ENCODE measurements at places on chromosomes 5 and 9. TPM values are rescaled to one million over a fixed set of nuclear protein-coding genes. Genes with fewer than 3 reads are reported as not detected.
A peak's percentile ranks its signal among the peaks of the same experiment; 100 is the strongest.

GRCh38 chr9:84357275-84357674 is 16.7 kb upstream of the SLC28A3 start:
- no peaks in the 10 kb centered on the region for H3K36me3 ChIP-seq
- no peaks in the 10 kb centered on the region for H3K27me3 ChIP-seq
- no peaks in the 10 kb centered on the region for H3K4me1 ChIP-seq
- no peak overlapping the region for H3K4me3 ChIP-seq

GRCh38 chr5:98309785-98310598 is 463.5 kb upstream of the RGMB start:
- DNase-seq = no peak
- no peaks in the 10 kb centered on the region for H3K36me3 ChIP-seq
- no peak overlapping the region for H3K4me3 ChIP-seq
- no peak overlapping the region for H3K27ac ChIP-seq

The SEMA4D gene
- 15.6 TPM for total RNA-seq

The GRHPR gene
- total RNA-seq = 61.0 TPM

The DND1 gene
- 1.8 TPM for total RNA-seq

DNA sequence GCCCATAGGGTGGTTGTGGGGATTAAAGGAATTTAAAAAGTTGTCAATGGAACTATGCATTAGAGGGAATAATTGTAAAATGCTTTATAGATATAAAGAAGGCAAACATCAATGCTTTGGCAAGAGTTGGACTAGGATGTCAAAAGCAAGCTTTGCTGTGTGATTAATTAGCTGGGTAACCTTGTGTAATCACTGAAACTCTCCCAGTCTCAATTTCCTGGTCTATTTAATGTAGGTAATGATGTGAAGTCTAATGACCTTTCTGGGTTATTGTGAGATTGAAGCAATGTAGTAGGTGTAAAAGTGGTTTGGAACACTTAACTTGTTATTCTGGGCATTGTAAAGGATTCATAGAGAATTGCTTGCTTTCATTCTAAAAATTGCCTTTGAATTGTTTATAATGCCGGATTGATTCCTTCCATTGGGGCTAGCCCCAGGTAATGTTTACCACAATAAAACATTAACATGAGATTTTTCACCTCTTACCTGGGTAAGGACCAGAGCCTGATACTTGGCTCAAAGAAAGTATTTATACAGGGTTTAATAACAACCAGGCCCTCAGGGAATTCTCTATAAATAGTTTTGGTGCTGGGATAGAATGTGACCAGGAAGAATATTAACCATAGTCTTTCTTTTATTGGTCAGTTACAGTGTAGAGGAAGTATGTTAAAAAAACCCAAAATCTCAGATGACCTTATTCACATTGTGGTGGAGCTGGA is 30.0 kb upstream of the CLINT1 start:
- no peaks in the 10 kb centered on the region for H3K36me3 ChIP-seq
- H3K4me1 ChIP-seq = peaks cover 21% of the 10 kb centered on the region
- no peak overlapping the region for H3K4me3 ChIP-seq
- no peaks in the 10 kb centered on the region for H3K27me3 ChIP-seq

- no peaks in the 10 kb centered on the region for H3K27me3 ChIP-seq
- DNase-seq = no peak
- no peak overlapping the region for H3K27ac ChIP-seq
- peaks cover 63% of the 10 kb centered on the region for H3K4me1 ChIP-seq
Observed at GRCh38 chr5:173318881-173319620, 9.2 kb downstream of the STC2 start.

GRCh38 chr9:91589101-91589553 is 165.5 kb upstream of the NFIL3 start:
- peak; percentile 40 for DNase-seq
- H3K36me3 ChIP-seq = no peaks in the 10 kb centered on the region
- no peaks in the 10 kb centered on the region for H3K4me1 ChIP-seq
- H3K27ac ChIP-seq = no peak overlapping the region
- no peaks in the 10 kb centered on the region for H3K27me3 ChIP-seq

DNA sequence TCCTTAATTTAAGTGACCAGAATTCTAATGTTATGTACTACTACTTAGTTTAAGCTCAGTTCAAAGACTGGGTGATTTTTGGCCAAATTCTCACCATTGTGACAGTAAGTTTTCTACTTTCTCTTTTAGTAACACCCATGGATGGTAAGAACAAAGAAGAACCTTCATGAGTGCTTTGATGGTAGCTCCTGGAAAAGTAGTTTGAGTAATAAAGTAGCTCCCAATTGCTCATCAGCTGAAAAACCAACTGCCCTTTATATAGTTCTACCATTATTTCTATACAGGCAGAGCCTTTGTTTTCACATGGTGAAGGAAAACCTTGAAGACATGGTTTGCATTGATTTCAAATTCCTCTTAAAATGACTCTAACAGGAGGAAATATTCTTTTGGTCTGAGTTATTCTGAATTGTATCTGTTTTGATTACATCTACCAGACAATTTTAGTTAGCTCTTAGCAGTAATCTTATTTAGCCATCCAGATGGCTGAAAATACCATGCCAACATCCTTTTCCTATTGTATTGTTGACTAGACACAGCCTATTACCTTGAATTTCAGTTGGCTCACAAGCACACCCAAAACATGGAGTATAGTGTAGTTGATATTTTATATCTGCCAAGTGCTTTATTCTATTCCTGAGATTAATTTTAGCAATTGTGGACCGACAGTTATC is 23.7 kb upstream of the STARD4 start:
- H3K4me1 ChIP-seq = no peaks in the 10 kb centered on the region
- H3K27ac ChIP-seq = no peak overlapping the region
- no peaks in the 10 kb centered on the region for H3K36me3 ChIP-seq
- no peak for DNase-seq
- no peaks in the 10 kb centered on the region for H3K27me3 ChIP-seq

- H3K27me3 ChIP-seq = no peaks in the 10 kb centered on the region
- H3K27ac ChIP-seq = no peak overlapping the region
- DNase-seq = no peak
- no peak overlapping the region for H3K4me3 ChIP-seq
Observed at GRCh38 chr9:96395964-96396363, 12.5 kb upstream of the SLC35D2 start.

DNA sequence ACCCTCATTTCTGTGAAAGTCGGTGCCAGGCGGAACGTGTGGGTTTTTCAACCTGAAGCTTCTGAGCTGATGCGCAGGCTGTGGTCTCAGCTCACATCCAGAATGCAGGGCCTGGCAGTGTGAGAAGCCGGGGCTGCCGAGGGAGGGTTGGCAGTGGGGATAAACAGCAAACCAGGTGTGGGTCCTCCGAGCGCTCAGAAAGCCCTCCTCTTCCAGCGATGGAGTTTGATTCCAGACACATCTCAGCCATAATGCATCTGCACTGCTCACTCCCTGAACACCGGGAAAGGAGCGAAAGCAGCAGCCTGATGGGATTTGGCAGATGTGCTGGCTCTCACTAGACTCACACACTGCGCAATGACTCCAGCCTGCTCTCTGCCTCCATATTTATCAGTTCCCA is 280.1 kb downstream of the HSPA4 start:
- H3K36me3 ChIP-seq = no peaks in the 10 kb centered on the region
- no peaks in the 10 kb centered on the region for H3K4me1 ChIP-seq
- no peaks in the 10 kb centered on the region for H3K27me3 ChIP-seq
- H3K4me3 ChIP-seq = no peak overlapping the region
- no peak for DNase-seq
- H3K27ac ChIP-seq = no peak overlapping the region

DNA sequence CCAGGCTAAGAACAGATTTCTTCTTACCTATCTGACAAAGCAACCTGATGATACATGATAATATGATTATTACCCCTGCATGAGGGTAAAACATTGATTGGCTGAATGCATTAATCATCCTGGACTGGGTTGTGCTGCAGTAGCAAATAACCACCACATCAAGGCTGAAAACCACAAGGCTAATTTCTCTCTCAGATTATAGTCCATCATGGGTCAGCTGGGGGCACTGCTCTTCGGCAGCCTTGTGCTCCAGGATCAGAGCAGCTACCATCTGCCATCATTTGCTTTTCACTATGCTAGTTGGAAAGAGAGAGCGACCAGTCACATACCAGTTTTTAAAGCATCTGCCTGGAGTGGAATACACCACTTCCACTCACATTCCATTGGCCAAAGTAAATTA is 383.5 kb downstream of the RASEF start:
- no peaks in the 10 kb centered on the region for H3K4me1 ChIP-seq
- no peak overlapping the region for H3K4me3 ChIP-seq
- peaks cover 3% of the 10 kb centered on the region for H3K27me3 ChIP-seq
- no peaks in the 10 kb centered on the region for H3K36me3 ChIP-seq
- no peak for DNase-seq

The PCDHGB7 gene
- total RNA-seq = 7.9 TPM

The ZFYVE16 gene
- total RNA-seq = 19.5 TPM

DNA sequence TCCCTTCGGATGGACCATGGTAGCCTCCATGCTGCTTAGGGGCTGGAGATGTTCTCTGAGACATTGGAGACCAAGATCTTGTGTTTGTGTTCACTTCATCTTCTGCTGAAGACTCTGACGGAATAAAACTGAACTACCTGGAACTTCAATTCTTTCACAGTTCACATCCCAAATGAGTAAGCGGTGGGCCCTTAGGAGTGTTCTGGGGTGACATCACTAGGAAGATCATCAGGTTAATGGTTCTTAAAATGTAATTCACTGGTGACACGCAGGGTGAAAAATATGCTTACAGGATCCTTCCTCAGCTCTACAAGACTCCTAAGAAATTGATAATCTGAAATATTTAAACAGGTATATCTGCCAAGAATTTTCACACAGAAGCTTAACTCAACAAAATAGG is 561.5 kb downstream of the SEMA5A start:
- H3K36me3 ChIP-seq = no peaks in the 10 kb centered on the region
- no peaks in the 10 kb centered on the region for H3K4me1 ChIP-seq
- no peak overlapping the region for H3K27ac ChIP-seq
- no peak for DNase-seq
- no peaks in the 10 kb centered on the region for H3K27me3 ChIP-seq

The PGM5 gene
- 6.5 TPM for total RNA-seq

The CDH6 gene
- total RNA-seq = 0.78 TPM

- DNase-seq = no peak
- no peaks in the 10 kb centered on the region for H3K4me1 ChIP-seq
- no peak overlapping the region for H3K4me3 ChIP-seq
- peaks cover 19% of the 10 kb centered on the region for H3K36me3 ChIP-seq
- H3K27me3 ChIP-seq = no peaks in the 10 kb centered on the region
Observed at GRCh38 chr5:126490167-126490940, 67.1 kb downstream of the GRAMD2B start.

DNA sequence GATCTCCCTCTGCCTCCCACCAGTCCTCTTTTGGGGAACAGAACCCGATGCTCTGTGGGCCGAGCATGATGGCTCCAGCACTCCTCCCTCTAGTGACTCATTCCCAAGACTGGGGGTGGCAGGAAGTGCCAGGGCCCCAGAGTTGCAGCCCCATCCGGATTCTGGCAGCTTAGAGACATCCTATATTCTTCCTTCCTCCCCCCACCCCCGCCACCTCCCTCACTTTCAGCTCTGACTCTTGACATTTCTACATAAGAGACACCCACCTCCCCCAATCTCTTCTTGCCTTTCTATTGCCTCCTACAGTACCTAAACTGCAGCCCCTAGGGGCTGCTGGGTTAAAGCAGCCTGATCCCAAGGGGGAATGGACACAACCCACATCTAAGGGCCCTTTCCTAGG is 47.1 kb upstream of the MATR3 start:
- H3K27me3 ChIP-seq = no peaks in the 10 kb centered on the region
- H3K36me3 ChIP-seq = no peaks in the 10 kb centered on the region
- H3K4me1 ChIP-seq = no peaks in the 10 kb centered on the region
- H3K27ac ChIP-seq = no peak overlapping the region
- H3K4me3 ChIP-seq = no peak overlapping the region

DNA sequence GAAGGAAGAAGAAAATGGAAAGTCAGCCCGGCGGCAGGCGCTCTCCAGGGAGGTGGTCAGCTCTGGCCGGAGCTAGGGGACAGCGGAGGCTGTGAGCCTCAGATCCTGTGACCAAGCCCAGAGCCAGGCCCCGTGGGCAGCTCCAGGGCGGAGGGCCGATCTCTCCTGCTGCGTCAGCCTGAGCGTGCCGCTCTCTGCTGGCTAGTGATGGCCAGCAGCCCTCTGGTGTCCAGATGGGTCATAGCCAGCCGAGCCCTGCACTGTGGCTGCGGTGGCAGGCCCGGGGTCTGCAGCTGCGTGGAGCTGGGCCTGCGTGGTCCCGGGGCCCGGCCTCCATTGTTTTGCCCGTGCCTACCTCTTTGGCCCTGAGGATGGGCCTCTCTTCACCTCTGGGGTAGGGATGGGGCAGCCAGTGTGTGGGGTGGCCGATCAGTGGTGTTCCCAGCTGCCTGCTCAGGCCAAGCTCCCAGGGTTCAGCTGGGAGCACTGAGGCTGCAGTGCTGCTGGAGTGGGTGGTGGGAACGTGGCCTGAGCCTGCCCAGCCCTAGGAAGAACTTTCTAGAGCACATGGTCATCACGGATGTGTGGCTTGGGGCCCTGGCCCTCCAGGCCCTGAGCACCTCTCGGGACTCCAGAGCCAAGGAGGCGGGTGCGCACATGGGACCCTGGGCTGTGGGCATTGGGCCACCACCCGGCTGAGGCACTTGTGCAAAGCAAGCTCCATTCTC is 17.1 kb upstream of the NRARP start:
- H3K4me3 ChIP-seq = no peak overlapping the region
- no peak overlapping the region for H3K27ac ChIP-seq
- H3K4me1 ChIP-seq = peaks cover 40% of the 10 kb centered on the region

DNA sequence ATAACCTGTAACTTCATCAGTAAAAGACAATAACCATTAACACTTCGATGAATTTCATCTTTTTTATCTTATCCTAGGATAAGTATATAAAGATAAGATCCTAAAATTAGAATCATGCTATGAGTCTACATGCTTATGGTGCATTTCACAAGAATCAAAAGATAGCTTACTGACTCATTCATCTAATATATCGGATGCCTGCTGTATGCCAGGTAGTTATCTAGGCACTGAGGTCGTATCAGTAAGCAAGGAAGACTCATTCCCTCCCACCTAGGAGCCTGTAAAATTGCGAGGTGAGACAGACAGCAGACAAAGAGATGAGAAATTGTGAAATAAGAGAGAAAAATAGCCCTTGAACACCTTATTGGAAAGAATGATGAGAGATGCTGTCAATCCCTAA is 240.6 kb upstream of the ADAMTSL1 start:
- no peaks in the 10 kb centered on the region for H3K27me3 ChIP-seq
- no peak for DNase-seq
- no peak overlapping the region for H3K27ac ChIP-seq
- H3K4me1 ChIP-seq = no peaks in the 10 kb centered on the region
- no peaks in the 10 kb centered on the region for H3K36me3 ChIP-seq

DNA sequence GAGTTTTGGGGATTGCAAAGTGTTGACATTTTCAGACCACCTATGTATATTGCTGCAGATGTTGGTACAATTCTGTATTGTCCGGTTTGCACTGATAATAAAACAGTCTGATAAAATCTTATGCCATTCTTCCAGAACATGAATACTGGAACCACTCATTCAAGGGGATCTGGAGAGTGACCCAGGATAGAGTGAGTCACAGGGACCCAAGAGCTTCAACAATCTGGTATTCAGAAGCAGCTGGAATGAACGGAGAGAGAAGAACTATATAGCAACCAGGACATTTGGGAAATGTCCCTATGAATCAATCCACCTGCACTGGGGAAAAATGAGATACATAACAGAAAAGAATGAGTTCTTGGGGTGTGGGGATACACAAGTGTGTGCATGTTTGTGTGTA is 73.3 kb downstream of the SH3TC2 start:
- no peak overlapping the region for H3K27ac ChIP-seq
- no peaks in the 10 kb centered on the region for H3K4me1 ChIP-seq
- DNase-seq = no peak
- H3K27me3 ChIP-seq = no peaks in the 10 kb centered on the region
- H3K36me3 ChIP-seq = no peaks in the 10 kb centered on the region

The CDH9 gene
- total RNA-seq = not detected

The SPATA31A7 gene
- total RNA-seq = not detected

- no peaks in the 10 kb centered on the region for H3K36me3 ChIP-seq
- DNase-seq = no peak
- no peaks in the 10 kb centered on the region for H3K4me1 ChIP-seq
- no peak overlapping the region for H3K27ac ChIP-seq
Observed at GRCh38 chr5:108654051-108654450, 93.6 kb upstream of the FER start.

Data from body of pancreas (tissue), 4 donors.